ENCODE measurements at places on chromosomes 3 and 15.

- no peak for DNase-seq
Measured at GRCh38 chr3:145333931-145334330, 827.1 kb downstream of the PLOD2 start.

DNA sequence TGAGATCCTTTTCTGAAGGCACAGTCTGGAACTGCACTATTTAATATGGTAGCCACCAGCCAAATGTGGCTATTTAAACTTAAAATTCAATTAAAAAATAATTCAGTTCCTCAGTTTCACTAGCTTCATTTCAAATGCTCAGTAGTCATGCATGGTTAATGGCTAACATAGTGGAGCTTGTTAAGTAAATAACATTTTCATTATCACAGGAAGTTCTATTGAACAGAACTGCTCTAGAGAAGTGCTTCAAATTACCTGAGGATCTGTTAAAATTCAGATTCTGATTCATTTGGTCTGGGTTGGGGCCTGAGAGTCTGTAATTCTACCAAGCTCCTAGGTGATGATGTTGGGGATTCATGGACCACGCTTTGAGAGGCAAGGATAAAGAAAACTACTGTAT lies 109.6 kb upstream of the THRB start:
- DNase-seq: no peak

DNA sequence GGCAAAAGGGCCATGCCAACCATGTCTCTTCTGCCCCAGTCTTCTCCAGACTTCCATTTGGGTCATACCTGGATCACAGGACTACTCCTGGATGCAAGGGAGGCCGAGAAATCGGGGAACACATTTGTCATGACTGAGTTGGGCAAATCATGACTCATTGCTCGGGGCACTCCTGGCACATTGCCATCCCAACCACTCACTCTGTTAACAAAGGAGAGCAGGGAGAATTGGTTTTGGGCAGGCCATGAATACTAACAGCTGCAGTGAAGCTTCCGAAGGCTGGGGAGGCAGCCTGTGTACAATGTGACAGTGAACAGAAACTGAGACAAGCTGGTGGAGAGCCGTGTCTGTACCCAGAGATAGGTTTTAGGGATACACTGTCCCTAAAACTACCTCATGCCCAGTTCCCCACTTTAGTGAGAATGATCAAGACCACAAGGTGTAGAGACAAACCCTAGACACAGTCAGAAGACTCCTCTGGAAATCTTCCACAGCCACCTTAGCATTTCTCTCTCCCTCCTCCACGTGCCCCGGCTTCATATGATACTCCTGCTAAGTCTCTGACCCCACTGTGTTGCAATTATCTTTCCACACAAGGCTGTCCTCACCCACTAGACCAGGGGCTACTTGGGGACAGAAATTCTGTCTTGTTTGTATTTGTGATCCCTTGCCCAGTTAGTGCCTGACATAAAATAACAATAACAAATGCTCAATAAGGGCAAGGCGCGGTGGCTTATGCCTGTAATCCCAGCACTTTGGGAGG lies 10.5 kb upstream of the BUB1B start:
- DNase-seq: peak; percentile 63

DNA sequence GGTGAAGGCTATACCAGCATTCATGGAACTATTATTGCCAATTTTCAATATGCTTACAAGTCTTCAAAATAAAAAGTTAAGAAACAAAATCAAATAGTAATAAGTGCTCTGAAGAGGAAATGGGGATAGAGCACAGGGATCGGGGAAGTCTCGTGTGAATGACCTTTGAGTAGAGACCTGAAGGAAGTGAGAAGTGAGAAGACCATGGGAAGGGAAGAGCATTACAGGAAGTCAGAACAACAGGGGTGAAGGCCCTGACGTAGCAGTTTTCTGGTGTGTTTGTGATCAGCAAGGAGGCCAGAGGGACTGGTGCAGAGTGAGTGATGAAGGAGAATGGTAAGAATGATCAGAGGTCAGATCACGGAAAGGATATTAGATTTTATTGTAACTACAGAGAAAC lies 48.1 kb downstream of the STAC start:
- no peak for DNase-seq

- peak; percentile 32 for DNase-seq
Measured at GRCh38 chr3:87437765-87438164, 161.4 kb upstream of the POU1F1 start.

DNA sequence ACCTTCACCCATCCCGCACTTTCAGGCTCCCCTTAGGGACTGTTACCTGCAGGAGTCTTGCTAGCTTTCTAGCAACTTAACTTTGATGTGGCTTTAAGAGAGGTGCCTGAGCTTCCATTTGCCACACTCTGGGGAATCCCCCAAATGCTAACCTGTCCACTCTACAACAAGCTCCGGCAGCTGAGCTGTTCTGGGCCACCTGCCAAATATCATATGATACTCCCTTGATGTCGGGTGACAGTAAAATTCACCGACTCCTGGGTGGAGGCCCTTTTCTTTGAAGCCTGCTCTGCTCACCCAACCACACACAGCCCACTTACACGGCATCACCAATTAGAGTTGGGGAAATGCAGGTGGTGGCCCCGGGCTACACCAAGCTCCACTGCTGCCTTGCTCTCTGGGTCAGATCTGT lies 38.0 kb upstream of the XCR1 start:
- DNase-seq: peak; percentile 28

GRCh38 chr15:79028411-79028964 lies 62.1 kb downstream of the RASGRF1 start:
- DNase-seq: peak; percentile 41

- no peak for DNase-seq
Measured at GRCh38 chr3:21860082-21860475, 109.1 kb upstream of the ZNF385D start.

DNA sequence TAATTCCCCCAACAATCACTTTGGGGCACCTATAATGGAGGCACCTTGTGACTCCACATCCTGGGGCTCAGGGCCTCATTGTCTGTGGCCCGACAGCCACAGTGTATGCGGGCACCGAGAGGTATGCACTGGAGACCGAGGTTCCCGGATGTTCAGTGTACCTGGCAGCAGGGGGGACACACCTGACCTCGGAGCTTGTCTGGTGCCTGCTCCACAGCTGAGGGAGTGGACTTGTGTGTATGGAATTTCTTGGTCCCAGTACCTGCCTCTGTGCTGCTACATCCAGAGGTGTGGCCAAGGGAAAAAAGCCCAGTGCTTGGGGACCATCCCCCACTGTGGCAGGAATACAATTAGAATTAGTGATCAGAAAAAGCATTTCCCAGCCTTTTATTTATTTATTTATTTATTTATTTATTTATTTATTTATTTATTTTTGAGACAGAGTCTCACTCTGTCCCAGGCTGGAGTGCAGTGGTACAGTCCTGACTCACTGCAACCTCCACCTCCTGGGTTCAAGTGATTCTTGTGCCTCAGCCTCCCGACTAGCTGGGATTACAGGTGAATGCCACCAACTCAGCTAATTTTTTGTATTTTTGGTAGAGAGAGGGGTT lies 8.8 kb upstream of the AEN start:
- DNase-seq: no peak

GRCh38 chr3:24145981-24146822 lies 201.1 kb downstream of the NR1D2 start:
- peak; percentile 97 for DNase-seq

DNA sequence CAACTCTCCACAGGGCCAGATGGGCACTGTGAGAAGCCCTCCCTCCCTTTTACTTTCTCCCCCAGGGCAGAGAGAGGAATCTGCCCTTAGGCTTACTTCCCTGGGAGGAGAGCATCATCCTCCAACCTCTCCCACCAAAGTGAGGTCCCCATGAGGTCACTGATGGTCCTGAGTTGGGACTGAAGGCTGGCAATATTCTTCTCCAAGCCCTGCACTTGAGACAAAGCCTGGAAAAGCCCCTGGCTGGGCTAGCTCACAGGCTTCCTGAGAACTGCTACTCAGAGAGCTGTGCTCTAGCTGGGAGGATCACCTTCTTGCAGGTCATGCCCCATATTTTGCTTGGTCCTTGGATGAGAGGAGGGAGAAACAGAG lies 110.0 kb upstream of the MEF2A start:
- DNase-seq: no peak

DNA sequence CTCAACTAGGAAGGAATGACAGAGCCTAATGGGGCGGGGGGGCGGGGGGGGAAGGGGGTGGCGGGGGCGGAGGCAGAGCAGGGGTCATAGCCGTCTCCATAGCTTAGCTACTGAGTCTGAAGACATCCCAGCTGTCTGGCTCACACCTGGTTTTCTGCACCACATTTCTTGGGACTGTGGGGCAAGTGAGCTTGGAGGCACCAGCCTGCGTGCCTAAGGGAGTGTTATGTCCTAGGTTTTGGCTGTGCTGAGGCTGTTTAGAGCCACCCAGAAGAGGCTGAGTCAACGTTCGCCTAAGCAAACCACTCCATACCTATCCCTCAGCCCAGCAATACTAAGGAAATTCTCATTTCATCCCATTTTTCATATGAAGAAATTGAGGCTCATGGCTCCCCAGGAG lies 1.4 kb downstream of the IL17RD start:
- no peak for DNase-seq

DNA sequence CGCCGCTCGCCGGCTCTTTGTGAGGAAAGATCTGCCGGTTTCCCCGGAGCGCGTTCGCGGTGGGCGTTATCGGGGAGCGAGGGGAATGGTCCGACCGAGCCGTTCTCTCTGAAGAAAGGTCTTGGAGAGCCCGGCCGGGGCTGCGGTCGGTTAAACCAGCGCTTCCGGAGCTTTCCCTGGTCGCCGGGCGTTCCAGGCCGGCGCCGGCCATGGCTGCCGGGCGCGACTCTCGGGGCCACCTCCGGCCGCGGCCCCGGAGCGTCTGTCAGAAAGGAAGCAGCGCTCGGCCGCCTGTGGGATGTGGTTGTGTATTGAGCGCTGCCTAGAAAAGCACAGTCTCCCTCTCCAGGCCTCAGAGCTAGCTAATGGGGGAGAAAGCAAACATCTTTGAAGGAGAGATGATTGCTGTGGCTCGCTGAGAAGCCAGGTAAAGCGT lies 731 bp downstream of the FYTTD1 start:
- DNase-seq: peak; percentile 73

GRCh38 chr3:67012564-67012963 lies 14.5 kb downstream of the KBTBD8 start:
- DNase-seq: no peak

DNA sequence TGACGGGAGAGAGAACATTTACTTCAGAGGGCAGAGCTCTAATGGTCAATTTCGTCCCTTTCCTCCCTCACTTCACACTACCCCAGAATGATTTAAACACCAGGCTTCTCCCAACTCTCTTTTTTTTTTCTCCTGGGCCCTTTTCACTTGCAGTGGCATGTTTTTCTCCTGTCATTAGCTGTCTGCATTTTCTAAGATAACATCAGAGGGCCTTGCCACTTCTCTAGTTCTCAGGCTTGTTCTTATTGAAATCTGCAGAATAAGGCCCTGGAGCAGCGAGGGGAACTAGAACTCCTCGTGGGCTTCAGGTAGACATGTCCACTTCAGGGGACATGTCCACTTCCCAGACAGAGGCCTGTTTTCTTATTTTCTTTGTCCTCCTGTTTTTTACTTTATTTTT lies 514.4 kb upstream of the TBL1XR1 start:
- DNase-seq: no peak

- DNase-seq: peak; percentile 92
Measured at GRCh38 chr15:49902685-49903501, 216.1 kb downstream of the ATP8B4 start.

GRCh38 chr3:34889641-34890040 lies 749.7 kb upstream of the ARPP21 start:
- DNase-seq: no peak

GRCh38 chr3:142890592-142890991 lies 1.7 kb upstream of the PCOLCE2 start:
- no peak for DNase-seq

- peak; percentile 28 for DNase-seq
Measured at GRCh38 chr3:127848131-127849129, 26.1 kb upstream of the MGLL start.

DNA sequence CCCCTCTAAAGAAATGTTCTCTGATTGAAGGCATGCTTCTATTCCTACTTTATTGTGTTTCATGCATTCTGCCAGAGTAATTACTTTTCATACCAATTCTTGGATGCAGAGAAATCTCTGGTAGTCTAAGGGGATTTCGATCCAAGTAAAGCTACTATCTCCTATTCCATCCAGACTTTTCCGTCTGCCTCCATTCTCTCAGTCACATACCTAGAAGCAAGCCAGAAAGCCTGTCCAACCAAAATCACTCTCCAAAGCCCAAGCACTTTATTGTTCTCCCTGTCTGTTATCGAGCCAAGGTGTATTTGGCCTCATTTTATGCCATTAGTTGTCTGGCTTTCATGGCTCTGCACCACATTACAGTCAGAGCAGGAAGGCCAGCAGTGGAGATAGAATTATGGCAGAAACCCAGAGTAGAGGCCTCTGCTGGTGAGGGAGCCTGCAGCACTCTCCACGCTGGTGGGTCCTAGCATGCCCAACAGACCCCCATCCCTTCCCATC lies 95.9 kb downstream of the SLC49A4 start:
- DNase-seq: no peak

DNA sequence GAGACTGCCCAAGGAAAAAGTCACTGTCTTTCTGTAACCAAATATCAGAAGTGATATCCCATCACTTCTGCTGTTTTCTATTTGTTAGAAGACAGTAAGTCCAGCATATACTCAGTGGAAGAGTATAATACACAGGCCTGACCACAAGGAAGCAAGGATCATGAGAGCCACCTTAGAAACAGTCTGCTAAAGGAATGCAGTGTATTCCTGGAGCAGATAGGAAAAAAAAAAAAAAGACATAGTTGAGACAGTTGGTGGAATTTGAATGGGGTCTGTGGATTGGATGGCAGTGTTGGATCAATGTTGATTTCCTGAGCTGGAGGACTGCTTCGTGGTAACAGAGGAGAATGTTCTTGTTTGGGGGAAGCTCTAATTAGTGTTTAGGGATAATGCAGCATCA lies 26.5 kb upstream of the FBXL2 start:
- DNase-seq: peak; percentile 3

GRCh38 chr3:116198087-116198486 lies 247.2 kb downstream of the LSAMP start:
- DNase-seq: no peak

DNA sequence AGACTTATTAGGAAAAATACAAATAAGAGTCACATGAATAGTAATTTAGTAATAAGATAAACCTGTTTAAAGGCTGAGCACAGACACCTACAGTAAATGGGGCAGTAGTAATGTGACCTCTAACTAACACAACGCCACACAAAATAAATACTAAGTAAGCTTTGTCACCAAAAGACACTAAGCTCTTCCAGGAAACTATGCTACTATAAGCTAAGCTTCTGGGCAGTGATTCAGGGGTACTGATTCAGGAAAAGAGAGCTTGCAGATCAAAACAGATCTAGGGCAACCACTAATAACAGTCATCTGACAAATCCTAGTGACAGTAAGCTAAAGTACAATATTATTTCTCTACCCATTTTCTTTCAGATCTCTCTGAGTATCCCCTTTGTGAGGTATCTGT lies 68.8 kb downstream of the PLOD2 start:
- peak; percentile 50 for DNase-seq
